Islet precursor cell (in vitro differentiated cells): ENCODE measurements at places on chromosomes 4 and X.

GRCh38 chrX:102345916-102346315 is 93.9 kb downstream of the NXF2B start:
- DNase-seq: peak; percentile 73

DNA sequence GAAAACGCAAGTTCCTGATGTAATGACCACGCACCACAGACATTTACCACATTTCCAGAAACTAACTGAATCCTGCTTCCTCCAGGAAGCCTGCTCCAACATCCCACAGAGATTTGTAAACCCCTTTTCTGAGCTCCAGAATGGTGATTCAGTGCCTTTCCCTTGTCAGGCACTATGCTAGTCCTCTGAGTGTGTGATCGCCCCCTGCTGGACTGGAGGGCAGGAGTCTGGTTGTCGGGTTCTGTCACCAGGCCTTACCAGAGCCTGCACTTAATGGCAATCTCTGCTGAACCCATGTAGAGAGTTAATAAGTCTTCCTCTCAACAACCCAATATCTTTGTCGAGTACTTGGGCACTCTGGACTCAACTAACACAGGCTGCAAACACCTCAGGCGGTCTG is 14.5 kb upstream of the KDM5C start:
- peak; percentile 64 for DNase-seq

DNA sequence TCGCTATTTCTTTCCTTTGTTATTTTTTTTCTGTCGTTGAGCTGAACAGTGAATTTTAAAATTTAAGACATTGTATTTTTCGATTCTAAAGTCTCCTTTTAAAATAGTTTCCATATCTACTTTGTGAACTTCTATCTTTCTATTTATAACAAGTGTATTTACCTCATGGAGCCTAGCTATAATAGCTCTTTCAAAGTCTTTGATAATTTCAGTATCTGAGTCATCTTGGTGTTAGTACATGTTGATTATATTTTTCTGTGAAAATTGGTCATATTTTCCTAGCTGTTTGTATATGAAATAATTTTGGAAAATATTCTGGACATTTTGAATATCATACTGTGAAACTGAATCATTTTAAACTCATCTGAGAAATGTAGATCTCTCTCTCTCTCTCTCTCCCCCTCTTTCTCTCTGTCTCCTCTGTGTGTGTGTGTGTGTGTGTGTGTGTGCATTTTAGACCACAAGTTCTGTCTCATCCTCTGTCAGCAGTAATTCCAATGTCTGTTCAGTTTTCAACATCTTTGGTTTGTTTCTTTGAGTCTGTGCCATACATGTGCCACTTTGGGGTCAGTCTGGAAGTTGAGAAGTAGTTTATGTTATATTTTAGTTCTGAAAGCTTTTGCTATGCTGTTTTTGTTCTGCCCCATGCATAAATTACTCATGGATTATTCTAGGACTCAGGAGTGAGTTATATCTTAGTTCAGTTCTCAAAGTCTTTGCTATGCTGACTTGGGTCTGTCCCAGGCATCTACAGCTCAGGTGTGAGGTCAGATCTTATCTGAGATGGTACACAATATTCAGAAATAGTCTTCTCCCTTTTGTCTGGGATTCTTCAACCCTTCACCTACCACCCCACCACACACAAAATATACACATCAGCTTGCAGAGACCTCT is 366.4 kb upstream of the CASK start:
- no peak for DNase-seq

DNA sequence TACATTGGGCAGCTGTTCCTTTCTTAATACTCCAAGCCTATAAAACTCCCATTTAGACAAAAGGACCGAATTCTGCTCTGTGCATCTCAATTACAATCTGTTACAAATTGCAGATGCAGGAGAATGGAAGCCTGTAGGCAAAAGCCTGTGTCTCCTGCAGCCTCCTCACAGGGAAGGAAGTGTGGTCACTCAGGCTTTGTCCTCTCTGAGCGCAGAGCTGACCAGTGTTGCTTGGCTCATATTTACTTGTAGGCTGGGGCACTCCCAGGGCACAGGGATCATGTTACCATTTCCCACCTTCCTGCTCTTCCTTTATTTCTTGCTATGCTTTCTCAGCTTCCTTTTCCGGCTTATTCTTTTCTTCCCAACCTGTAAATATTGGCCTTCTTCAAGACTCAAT is 15.7 kb downstream of the SUPT20HL2 start:
- peak; percentile 60 for DNase-seq

GRCh38 chrX:143027275-143027674 is 1.5 kb downstream of the SPANXN4 start:
- no peak for DNase-seq

GRCh38 chr4:53541577-53542206 is 49.6 kb downstream of the LNX1 start:
- no peak for DNase-seq

GRCh38 chrX:119729408-119730201 is 28.8 kb upstream of the SOWAHD start:
- DNase-seq: peak; percentile 62

- DNase-seq: no peak
These were observed 1.9 kb upstream of the CHST7 start for GRCh38 chrX:46571423-46572339.

- no peak for DNase-seq
These were observed 414.4 kb downstream of the AFF2 start for GRCh38 chrX:148914783-148915182.

DNA sequence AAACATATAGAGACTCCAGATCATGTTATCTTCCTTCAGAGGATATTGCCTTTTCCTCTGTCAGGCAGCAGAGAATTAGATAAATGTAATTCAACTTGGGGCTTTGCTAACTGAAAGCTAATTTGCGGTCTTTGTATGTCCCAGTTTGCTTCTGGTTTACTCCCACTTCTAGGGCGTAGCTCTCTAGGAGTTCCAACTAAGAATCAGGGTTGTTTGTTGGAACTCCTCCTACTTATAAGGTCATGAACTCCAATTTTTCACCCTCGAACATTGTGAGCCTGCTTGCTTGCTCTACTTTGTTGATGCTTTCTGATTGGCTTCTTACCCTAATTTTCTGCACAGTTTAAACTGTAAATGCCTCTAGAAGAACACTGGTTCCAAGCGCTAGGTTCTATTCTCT is 66.1 kb downstream of the FMR1NB start:
- no peak for DNase-seq

GRCh38 chr4:11537846-11538245 is 109.2 kb upstream of the HS3ST1 start:
- no peak for DNase-seq

DNA sequence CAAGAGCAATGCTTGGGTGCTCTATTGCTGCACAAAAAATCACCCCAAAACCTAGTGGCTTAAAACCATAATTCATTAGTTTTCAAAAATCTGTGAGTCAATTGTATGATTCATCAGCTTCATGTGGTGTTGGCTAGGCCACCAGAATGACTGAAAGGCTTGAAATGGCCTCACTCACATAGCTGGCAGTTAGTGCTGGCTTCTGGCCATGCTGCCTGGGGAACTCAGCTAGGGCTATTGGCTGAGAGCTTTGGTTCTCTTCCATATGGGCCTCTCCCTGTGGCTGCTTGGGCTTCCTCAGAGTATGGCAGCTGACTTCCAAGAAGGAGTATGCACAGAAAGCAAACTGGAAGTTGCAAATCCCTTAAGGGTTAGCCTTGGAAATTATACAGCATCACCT is 3.1 kb upstream of the MTMR1 start:
- DNase-seq: no peak

- no peak for DNase-seq
These were observed 29.8 kb downstream of the PAGE2 start for GRCh38 chrX:55118574-55118973.

- DNase-seq: no peak
These were observed 4.3 kb downstream of the OCIAD2 start for GRCh38 chr4:48902266-48902665.

- no peak for DNase-seq
These were observed 36.3 kb upstream of the PDLIM5 start for GRCh38 chr4:94415448-94415847.

- no peak for DNase-seq
These were observed 21.3 kb downstream of the GPKOW start for GRCh38 chrX:49102190-49102589.

DNA sequence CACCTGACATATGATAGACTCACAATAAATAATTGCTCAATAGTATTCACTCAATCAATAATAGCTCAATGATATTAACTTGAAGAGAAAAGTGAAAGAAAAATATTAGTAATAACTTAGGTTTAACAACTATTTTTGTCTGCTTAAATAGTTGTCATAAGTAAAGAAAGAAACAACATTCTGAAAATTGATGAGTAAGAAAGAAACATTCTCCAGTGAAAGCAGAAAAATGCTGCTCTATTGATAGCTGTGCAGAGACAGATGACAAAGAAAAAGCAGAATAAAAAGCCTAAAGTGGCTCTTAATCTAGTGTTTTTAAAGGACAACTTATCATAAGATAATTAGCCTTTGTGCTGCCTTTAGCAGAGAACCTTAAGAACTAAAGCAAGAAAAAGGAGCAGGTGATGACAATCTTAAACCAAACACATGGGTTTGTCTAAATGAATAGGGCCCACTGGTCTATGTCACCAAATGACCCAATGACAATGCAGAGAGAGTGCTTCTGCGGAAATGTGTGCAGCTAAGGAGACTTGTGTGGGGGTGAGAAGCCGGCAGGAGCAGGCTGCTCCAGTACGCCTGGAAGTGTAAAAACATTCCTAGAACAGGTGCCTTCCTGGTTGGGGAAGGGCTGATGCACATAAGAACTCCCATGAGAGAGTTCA is 13.2 kb downstream of the HS3ST1 start:
- no peak for DNase-seq

GRCh38 chrX:133586443-133586842 is 171.2 kb upstream of the GPC4 start:
- DNase-seq: no peak

DNA sequence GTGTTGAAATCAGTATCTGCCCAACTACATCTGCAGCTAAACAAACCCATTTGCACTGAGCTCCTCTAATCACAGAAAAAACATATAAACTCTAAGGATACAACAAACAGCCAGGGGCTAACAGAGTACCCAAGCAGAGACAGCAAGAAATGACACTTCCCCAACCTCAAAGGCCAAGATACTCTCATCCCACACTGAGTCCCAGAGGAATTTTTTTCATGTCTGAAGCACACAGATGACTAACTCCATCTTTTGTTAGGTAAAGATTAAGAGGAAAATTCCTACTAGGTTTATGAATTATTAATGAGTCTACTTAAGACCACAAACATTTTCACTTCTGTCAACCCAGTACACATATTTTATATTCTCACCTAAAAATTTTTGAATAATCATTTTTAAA is 31.6 kb downstream of the SEPSECS start:
- no peak for DNase-seq

- DNase-seq: peak; percentile 90
These were observed 690.2 kb downstream of the FAT4 start for GRCh38 chr4:126004941-126005340.

- no peak for DNase-seq
These were observed at the start of gene NEUROG2 for GRCh38 chr4:112516066-112516470. Gene NEUROG2 (minus strand): TSS chr4:112516180. CDS start chr4:112515475, 705 bp downstream.

DNA sequence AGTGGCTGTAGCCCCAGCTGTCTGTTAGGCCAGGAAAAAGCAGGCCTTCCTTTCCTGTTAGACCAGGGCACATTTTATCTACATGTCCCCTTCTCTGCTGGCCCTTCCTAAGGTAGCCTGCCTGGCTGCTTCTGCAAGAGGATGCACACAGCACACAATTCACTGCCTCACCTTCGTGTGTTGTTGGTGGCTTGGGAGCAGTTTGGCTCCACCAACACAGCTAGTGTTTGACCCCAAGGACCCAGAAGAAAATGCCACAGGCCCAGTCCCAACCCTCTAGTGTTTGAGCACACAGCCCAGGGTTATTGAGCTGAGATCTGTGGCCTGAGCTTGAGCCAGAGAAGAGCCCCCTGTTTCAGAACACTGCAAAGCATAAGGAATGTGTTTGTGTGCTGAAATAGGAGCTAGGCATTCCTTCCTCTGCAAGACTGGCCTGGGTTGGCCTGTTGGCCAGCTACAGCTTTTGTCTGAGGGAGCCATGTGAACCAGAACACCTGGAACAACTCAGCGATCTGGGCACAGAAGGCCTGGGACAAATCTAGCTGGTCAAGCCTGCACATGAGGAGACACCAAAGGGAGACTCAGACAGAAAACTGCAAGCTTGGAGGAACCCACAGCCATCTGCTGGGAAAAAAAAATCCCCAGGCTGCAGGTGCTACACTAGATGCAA is 26.4 kb downstream of the MAGEE1 start:
- DNase-seq: peak; percentile 45

- no peak for DNase-seq
These were observed 57.2 kb upstream of the UGT2B7 start for GRCh38 chr4:69039071-69039470.

- DNase-seq: no peak
These were observed 453.9 kb upstream of the ZFP42 start for GRCh38 chr4:187541666-187542065.

DNA sequence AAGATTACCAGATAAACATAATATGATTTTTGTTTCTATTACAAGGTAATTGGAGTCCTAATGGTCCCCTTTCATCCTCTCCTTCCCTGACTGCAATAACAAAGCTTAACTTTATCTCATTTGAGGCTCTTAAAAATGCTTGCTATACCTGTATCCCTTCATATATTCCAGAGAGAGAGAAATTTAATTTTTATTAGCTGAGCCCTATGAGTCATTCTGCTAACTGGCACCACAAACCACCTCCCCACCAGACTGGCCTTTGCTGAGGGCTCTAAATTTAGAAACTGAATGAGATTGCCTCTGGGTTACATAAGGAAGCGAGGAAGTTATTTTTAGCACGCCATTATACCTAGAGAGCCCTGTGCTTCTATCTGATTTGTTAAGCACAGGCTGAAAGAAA is 27.4 kb downstream of the CBLL2 start:
- peak; percentile 64 for DNase-seq

- no peak for DNase-seq
These were observed 516.1 kb upstream of the DIPK2B start for GRCh38 chrX:45716750-45717149.

GRCh38 chr4:100146756-100147155 is 43.5 kb downstream of the DDIT4L start:
- no peak for DNase-seq

DNA sequence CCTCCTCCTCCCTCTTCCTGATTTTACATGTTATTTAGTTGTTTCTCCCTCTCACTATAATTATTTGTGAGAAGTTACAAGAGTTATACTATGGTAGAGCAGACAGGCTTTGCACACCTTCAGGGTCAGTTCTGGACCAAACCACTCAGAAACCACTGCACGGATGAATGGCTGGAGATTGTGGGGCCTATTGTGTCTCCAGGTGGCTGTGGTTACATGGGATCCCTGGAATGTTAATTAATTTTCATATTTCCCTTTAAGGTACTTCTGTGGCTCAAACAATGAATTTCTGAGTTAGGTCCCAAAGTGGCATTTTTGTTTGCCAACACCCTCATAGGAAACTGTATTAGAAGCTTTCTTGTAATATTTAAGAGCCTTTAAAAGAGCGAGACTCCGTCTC is 151.9 kb downstream of the BMPR1B start:
- no peak for DNase-seq

- no peak for DNase-seq
These were observed 1184.4 kb downstream of the RPA4 start for GRCh38 chrX:98068024-98068580.

- no peak for DNase-seq
These were observed 33.9 kb downstream of the MTM1 start for GRCh38 chrX:150602296-150602695.
